ENCODE measurements at places on chromosomes 3 and 15.
A peak's percentile ranks its signal among the peaks of the same experiment; 100 is the strongest.

DNA sequence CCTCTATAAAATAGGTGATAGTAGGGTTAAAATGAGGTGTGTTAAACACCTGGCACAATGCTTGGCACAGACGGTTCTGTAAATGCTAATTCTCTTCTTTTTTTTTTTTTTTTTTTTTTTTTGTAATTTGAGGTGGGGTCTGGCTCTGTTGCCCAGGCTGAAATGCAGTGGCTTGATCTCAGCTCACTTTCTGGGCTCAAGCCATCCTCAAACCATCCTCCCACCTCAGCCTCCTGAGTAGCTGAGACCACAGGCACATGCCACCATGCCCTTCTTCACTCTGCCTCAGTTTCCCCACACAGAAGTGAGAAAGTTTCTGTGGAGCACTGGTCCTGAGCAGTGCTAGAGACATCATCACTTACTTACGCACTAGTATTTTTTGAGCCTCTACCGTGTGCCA lies 57.4 kb downstream of the SLC6A6 start:
- no peak for DNase-seq

- no peak for DNase-seq
Measured at GRCh38 chr15:96344706-96345559, 14.4 kb downstream of the NR2F2 start.

- DNase-seq, result peak; percentile 7
Measured at GRCh38 chr15:62853114-62853840, 189.3 kb upstream of the TPM1 start.

GRCh38 chr3:180802837-180803236 lies 109.6 kb upstream of the FXR1 start:
- peak; percentile 13 for DNase-seq

GRCh38 chr15:70778258-70779076 lies 15.1 kb upstream of the UACA start:
- no peak for DNase-seq

DNA sequence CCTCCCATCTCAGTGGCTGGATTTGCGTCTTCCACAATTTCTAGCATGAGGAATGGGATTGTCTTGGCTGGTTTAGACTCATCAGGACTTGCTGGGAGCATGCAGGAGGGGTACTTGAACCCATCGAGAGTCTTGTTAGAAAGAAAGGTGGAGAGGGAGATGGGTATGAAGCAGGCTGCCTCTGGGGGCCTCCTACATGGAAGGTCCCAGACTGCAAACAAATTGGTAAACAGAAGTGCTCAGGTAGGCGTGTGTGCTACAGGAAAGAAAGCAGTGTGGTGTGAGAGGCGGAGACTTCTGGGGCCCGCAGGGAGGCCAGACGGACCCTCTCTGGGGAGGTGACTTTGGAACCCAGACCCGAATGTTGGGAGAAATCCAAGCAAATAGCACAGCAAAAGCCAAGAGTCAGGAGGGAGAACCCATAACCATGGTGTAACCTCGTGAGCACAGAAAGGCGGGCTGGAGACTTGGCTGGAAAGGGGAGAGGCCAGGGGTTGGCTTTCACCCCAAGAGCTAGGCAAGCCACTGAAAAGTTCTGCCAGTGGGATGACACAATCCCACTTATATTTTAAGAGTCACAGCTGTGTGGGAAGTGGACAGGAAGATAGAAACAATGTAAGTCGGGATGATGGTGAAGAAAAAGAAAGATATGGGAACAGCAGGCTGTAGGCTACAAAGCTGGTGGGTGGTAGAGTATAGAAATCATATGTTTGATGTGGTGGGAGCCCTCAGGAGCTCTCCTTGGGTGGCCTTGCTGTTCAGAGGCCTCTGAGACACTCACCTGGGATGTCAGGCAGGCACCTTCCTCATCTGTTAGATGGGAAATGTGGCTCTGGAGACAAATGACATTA lies 130.1 kb upstream of the PRR20G start:
- DNase-seq, result no peak

GRCh38 chr3:61564395-61565059 lies 3.2 kb downstream of the PTPRG start:
- DNase-seq, result no peak

DNA sequence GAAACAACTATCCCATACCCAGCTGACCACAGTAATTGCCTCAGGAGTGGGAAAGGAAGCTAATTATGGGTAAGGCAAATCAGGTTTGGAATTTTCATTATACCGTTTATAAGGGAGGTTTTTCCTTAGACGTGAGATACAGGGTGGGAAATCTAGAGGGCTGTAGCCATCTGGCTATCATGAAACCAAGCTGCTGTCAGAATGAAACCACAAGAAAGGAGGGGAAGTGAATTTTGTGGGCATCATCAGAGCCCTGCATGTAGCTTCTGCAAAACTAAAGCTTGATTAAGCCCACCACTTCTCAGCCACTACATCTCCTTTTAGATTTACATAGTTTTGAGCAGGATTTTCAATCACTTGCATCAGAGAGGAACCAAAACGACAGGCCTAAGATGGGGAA lies 893.5 kb downstream of the TUSC7 start:
- peak; percentile 20 for DNase-seq

DNA sequence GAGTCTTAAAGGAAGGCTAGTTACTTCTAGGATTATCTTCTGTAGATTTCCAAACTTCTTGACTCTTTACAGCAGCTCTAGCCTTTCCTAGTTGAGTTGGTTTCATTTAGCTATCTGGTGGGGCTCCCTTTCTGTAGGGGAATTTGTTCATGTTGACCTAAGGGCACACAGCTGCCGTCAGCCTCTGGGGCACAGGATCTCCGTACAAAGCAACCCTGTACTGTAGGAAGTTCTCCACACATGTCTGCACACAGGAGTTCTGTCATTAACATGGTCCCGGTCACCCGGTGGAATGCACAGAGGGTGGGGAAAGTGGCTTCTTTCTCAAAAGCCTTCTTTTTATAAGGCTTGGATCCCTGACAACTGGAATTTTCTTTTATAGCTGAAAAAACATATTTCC lies 88.7 kb upstream of the TNIK start:
- no peak for DNase-seq

- DNase-seq, result no peak
Measured at GRCh38 chr15:92733934-92734521, 78.5 kb upstream of the FAM174B start.

- no peak for DNase-seq
Measured at GRCh38 chr3:192916371-192917027, 1.2 kb downstream of the MB21D2 start.

- DNase-seq, result no peak
Measured at GRCh38 chr15:98597666-98598065, 50.7 kb upstream of the IGF1R start.

DNA sequence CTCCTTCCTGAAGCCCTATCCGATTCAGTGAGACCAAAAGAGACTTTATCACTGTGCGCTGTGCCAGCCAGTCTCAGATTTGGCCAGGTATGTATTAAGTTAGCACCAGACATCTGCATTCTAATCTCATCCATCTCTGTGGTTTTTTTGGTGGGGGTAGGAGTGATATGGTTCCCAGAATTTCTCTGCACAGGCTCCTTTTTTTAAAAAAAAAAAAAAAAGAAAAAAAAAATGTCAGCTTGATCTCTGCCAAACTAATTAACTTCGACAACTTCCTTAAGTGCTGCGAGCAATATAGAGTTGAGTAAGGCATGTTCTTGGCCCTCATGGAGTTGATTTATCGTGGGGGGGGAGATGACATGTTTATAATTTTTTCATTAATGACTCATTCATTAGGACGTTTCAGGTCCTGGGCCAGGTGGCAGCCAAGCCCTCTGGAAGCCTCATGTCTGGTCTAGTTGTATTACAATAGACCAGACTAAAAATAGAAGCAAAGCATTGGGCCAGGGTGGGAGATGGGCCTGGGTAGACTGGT lies 12.9 kb downstream of the SLCO3A1 start:
- DNase-seq, result no peak

- DNase-seq, result no peak
Measured at GRCh38 chr3:116154389-116154788, 290.9 kb downstream of the LSAMP start.

GRCh38 chr15:65937476-65937875 lies 68.2 kb downstream of the RAB11A start:
- DNase-seq, result no peak

DNA sequence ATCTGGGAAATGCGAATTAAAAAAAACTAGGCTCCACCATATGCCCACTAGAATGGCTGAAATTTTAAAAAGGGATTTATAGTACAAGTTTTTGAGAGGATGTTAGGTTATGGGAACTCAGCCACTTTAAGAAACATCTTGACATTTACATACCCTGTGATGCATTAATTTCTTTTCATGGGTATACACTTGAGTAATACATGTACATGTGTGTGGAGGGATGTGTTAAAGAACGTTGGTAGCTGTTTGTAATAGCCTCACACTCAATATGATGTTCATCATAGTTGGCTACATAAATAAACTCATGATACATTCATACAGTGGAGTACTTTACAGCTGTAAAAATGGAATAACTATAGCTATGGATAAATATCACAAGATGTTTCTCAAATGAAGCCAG lies 40.9 kb downstream of the MEF2A start:
- no peak for DNase-seq

- DNase-seq, result no peak
Measured at GRCh38 chr3:78918361-78919020, 849.3 kb downstream of the ROBO1 start.

GRCh38 chr15:50077651-50078050 lies 41.4 kb downstream of the ATP8B4 start:
- DNase-seq, result no peak

DNA sequence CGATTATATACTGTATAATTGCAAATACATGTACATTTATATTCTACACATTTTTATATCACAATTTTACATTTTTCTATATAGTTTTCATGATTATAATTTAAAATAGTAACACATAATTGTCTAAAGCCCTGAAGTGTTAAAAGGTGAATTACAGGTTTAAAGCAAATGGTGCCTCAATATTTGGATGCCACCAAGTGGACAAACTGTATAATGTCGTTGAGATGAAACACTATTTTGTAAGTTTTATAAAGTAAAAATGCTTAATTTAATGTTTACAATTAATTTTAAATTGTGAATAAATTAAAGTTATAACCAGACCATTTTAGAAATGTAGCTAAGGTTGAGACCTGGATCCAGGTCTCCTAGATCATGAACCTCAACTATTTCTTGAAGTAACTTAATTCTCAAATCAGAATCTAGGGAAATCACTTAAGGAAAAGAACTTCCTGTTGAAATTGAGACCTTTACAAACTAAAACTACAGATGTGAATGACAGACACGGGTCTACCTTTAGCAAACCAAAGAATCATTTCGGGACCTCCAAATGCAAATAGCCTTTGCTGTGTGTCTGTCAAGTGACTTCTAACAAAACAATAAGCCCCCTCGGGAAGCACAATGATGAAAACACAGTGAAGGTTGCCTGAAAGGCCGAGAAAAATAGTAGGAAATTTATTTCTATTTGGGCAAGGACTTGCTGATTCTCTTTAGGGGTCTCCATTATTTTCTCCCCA lies 37.8 kb downstream of the EHHADH start:
- DNase-seq, result peak; percentile 43

GRCh38 chr3:73391984-73392383 lies 232.8 kb downstream of the PDZRN3 start:
- DNase-seq, result no peak

- no peak for DNase-seq
Measured at GRCh38 chr15:32643907-32644445, 2.5 kb downstream of the SCG5 start.

GRCh38 chr3:120341658-120342346 lies 7.4 kb downstream of the LRRC58 start:
- DNase-seq, result no peak

GRCh38 chr3:184380627-184381260 lies 890 bp downstream of the CHRD start:
- no peak for DNase-seq

DNA sequence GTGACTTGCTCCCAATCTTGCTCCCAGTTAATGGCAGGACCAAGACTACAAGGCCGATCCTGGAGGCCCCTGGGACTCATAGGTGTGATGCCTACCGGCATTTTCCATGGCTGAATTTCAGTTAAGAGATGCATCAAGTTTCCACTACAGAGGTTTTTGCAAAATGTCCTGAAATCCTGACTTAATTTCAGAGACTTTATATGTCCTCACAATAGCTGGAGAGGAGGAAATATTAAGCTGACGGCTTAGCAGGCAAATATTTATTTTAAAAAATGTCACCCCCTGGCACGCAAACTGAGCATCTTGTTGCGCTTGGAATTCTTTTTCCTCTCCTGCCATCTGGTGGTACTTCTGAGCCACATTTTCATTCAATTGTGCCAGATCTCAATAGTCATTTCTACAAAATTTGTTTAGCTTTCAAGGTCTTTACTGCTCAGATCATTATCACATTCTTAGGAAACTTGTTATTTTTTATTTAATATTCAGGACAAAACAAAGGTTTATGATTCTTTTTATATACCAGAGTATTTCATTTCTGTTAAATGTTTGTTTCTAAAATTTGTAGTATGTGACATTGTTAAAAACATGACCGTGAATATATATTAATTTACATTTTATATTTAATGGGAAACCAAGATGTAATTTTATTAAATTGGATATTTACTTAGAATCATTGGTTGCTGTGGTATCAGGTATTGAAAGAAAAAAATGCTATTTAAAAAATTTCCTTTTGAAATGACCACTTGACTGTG lies 189.2 kb upstream of the THRB start:
- DNase-seq, result peak; percentile 14

GRCh38 chr3:121998611-121999473 lies 23.2 kb downstream of the ILDR1 start:
- peak; percentile 75 for DNase-seq

- no peak for DNase-seq
Measured at GRCh38 chr3:128307029-128307633, 153.8 kb downstream of the EEFSEC start.

DNA sequence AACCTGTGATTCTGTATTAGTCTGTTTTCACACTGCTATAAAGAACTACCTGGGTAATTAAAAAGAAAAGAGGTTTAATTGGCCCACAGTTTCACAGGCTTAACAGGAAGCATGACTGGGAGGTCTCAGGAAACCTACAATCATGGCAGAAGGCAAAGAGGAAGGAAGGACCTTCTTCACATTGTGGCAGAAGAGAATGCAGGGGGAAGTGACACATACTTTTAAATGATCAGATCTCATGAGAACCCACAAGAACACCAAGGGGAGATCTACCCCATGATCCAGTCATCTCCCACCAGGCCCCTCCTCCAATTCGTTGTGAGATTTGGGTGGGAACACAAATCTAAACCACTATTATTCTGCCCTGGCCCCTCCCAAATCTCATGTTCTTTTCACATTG lies 6.1 kb downstream of the ZKSCAN7 start:
- DNase-seq, result peak; percentile 55

DNA sequence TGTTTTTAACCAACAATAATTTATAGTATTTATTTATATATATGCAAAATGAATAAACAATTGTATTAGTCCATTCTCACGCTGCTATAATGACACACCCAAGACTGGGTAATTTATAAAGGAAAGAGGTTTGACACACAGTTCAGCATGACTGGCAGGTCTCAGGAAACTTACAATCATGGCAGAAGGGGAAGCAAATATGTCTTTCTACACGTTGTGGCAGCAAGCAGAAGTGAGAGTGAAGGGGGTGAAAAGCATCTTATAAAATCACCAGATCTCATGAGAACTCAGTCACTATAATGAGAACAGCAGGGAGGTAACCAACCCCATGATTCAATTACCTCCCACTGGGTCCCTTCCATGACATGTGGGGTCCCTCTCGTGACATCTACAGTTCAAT lies 162.8 kb upstream of the SLITRK3 start:
- no peak for DNase-seq
